Daoy (cell line): ENCODE measurements at places on chromosomes 7 and 10. TPM values are rescaled to one million over a fixed set of nuclear protein-coding genes. Genes with fewer than 3 reads are reported as not detected.

GRCh38 chr7:2175514-2175913 is 57.2 kb downstream of the MAD1L1 start:
- peak; percentile 90 for DNase-seq

COPS6 gene
- total RNA-seq, result 87.6 and 127 TPM in 2 replicates

C10orf105 gene
- not detected in 2 replicates for total RNA-seq

DNA sequence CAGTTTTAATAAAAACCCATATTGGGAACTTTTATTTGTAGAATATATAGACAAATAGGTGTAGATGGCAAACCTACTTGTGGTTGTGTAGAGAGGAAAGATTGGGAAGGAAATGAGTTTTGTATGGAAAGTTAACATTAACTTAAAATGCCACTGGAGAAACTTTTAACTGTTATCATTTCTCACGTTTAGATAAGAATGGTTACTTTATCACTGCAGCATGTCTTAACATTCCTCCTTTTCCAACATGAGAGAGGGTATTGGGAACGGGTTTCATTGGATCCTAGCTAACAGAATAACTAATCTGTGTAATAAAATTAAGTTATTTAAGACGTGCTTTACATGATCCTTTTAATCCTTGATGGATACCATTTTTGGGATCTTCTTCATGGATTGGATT is 1.8 kb downstream of the LUC7L2 start:
- no peak for DNase-seq

DNA sequence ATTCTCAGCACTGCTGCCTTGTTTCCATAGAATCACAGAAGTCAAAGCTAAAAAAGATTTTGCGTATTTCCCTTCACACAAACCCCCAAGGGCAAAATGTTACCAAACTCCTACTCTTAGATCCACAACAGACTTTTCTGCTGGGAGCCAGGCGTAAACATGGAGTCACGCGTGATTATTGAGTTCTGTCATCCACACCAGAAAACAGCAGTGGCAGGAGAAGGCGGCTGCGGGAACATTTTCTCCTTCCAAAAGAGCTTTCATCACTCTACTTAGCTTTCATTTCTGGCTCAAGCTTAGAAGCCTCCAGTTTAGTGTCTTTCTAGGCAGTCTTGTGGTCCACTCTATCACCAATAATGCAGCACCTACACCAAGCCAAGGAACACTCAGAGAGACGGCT is 712.9 kb upstream of the NRP1 start:
- no peak for DNase-seq
